Anterior cingulate cortex (tissue), 58 donors: ENCODE measurements at places on chromosomes 4 and X.
A peak's percentile ranks its signal among the peaks of the same experiment; 100 is the strongest.

GRCh38 chr4:25696409-25696808, 40.8 kb downstream of the SLC34A2 start:
- no peak for DNase-seq

DNA sequence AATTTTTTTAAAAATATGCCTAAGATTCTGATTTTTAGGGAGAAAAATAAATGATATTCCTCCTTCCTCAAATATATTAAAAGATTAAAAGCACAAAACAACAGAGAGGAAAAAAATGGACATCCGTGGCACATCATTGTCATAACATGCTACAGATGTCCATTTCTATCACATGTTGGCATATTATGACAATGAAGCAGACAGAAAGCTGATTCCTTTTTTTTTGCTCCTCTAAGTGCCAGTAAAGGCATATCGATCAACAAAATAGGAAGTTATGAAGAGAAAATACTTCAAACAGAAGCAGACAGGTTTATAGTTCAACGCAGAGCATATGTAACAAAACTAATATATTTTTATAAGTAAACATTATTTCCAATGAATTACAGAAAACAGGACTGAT, 11.2 kb downstream of the KLHL8 start:
- DNase-seq, result no peak

- no peak for DNase-seq
Observed at GRCh38 chr4:107896158-107896645, 35.1 kb upstream of the CYP2U1 start.

DNA sequence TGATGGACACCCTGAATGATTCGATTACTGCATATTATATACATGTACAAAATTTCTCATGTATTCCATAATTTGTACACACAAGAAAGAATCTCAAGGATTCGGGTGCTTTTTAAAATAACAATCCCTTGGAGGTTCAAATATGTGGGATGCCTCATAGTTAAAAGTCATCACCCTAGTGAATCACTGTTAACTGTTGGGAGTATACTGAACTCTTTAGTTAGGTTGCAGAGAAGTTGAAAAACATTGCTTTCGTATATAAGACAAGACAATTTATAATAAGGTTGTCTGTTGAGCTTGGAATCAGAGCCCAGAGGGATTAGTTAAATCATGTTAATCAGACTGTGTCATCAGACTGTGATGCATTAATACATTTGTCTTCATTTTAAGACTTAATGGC, 15.6 kb downstream of the DCK start:
- no peak for DNase-seq

DNA sequence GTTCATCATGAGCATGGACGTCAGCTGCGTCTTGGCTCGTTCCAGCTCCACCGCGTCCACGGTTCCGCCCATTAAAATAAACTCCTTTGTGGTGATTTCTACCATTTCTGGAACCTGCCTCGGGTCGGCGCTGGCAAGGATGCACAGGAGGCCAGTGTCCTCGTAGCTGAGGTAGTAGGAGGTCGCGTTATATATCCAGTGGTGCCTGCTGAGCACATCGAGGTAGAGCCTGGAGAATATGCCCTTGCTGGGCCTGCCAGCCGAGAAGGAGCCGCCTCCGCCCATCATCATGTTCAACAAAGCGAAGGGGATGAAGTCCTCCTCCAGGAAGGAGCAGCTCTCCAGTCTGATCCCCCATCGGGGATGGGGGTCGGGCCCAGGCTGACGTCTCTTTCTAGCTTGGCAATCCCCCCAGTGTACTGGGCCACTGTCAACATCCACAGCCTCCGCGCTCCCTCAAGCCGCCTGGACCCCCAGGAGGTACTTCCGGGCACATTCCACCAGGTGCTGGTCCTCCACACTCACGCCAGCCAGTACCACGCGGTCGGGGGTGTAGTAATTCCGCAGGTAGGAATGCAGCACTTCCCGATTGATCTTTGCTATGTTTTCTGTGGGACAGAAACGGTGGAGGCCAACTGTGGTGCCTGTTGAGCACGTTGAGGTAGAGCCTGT, 120.9 kb upstream of the GRID2 start:
- no peak for DNase-seq

- DNase-seq, result no peak
Observed at GRCh38 chrX:17670874-17671273, 66.4 kb upstream of the SCML1 start.

- no peak for DNase-seq
Observed at GRCh38 chrX:44036336-44036735, 63.1 kb upstream of the NDP start.

GRCh38 chr4:99447079-99447478, 11.9 kb upstream of the ADH7 start:
- DNase-seq, result no peak

GRCh38 chrX:65587616-65588526, 53.3 kb upstream of the LAS1L start:
- DNase-seq, result peak; percentile 9

- DNase-seq, result no peak
Observed at GRCh38 chr4:100517864-100518341, at the start of gene EMCN. Gene EMCN, minus strand, starts transcription at chr4:100518022. Its CDS starts 108 bp downstream, at chr4:100517914.

- DNase-seq, result no peak
Observed at GRCh38 chr4:109078724-109079123, 223.7 kb downstream of the COL25A1 start.

GRCh38 chr4:83108101-83108861, 6.2 kb downstream of the PLAC8 start:
- DNase-seq, result no peak

GRCh38 chr4:185656467-185656931, 121.2 kb upstream of the PDLIM3 start:
- DNase-seq, result peak; percentile 42

DNA sequence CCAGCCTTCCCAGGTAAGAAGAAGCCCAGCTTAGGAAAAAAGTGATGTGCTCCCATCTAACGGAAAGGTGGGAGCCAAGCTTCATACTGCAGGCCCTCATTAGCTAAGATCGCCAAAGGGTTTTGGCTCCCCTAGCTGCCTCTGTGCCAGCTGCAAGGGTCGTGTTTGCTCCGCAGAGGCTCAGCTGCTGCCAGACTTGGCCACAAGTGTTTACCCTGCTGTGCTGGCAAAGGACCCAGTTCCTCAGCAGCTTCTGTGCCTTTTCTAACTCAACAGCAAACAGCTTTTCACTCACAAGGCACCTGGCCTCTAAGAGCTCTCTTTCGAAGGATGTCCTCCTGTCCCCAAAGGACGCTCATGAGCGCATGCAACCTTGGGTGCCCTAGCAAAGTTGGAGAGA, 12.2 kb upstream of the VMA21 start:
- DNase-seq, result no peak

GRCh38 chrX:27746516-27746915, 61.3 kb upstream of the MAGEB10 start:
- DNase-seq, result no peak

DNA sequence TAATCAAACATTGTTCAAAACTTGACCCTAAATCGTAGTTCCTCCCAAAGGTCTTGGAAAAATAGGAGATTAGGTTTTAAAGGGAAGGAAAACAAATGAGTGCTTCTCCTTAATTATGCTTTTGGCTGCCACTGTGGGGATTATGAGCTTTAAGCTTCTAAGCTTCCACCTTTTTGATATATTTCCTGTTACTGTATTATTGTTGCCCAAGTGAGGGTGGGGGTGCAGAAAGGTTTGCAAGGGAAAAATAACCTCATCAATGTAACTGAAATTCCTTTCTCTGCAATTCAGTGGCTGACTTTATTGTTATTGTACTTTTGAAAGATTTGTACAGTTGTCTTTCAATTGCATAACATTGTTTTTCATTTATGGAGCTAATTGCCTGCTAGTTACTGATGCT, 285.1 kb downstream of the FRMPD4 start:
- no peak for DNase-seq

DNA sequence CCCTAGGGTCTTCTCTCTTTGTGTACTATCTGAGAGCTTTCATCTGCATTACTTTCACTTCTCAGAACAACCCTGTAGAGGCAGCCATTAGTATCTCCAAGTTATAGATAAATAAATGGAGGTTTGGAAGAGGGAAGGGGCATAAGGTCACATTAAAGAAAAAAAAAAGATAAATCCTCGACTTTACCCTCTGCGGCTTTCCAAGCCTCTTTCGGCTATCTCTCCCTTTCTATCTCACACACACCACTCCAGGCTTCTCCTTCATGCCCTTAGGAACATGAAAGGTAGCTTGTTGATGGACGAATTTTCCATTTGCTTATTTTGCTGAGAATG, 660 bp upstream of the ARHGEF9 start:
- no peak for DNase-seq

- no peak for DNase-seq
Observed at GRCh38 chr4:37828843-37829242, 2.4 kb downstream of the PGM2 start.

- no peak for DNase-seq
Observed at GRCh38 chr4:58871509-58871908, 1761.3 kb upstream of the IGFBP7 start.

- DNase-seq, result no peak
Observed at GRCh38 chr4:113317523-113317922, 268.1 kb downstream of the ANK2 start.

GRCh38 chrX:44244008-44244407, 99.5 kb downstream of the EFHC2 start:
- no peak for DNase-seq

DNA sequence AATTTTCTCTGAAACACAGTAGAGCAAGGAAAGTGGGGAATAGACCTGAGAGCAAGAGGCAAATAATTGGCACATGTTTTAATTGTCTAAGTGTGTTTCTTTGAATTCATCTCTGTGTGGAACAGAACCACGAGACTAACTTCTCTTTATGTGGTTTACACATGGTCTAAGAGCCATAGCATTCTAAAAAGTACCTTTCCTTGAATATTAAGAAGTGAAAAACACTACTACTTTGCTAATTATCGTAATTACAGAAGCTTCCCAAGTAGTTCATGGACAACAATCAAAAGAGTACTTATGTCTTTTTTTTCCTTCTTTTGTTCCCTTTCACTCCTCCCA, 2.9 kb upstream of the CYBB start:
- DNase-seq, result no peak

- DNase-seq, result no peak
Observed at GRCh38 chrX:105282077-105282476, 61.6 kb upstream of the TEX13A start.

- no peak for DNase-seq
Observed at GRCh38 chr4:70614184-70614555, 14.4 kb upstream of the ENAM start.

- no peak for DNase-seq
Observed at GRCh38 chrX:100647739-100648138, 3.7 kb downstream of the SRPX2 start.

DNA sequence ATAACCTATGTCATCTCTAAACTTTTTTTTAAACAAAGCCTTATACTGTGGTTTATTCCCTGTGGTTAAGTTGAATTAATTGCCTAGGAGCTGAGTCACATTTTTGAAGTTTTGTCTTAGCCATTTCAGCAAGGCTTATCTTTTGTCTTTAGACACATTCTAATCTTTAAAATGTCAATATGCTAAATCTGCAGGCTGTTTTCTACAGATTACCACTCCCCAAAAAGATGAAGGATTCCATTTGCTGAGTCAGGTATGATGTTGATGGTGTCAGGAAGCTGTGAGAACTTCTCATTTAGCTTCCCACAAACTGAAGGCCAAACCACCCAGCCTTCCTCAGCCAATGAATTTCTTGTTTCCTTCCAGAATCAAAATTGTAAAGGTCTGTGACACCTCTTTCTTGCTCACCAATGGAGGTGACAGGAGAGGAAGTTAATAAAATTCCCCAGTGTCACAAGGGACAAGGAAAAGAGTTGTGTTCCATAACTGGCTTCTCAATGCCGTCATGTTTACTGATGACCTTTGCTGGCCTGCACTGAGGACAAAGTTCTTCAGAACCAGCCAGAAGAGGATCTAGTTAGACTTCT, 3.7 kb upstream of the CXCL6 start:
- DNase-seq, result no peak

GRCh38 chr4:156523991-156524390, 447.6 kb downstream of the PDGFC start:
- no peak for DNase-seq

DNA sequence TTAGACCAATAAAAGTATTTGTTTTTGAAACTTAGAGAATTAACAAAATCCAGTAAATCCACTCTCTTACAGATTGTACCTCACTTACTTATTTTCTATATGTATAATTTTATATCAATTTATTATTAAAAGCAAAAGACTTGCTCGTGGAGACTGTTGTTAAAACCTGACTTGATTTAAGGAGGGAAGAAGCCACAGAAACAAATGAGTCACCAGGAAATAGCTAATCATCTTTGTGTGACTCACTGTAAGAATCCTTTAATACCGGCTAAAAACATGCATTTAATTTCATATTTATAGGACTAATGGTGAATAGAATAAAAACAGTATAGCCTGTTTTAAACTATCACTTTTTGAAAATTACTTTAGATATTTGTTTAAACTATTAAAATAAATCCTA, 29.9 kb upstream of the UBE2NL start:
- DNase-seq, result no peak

DNA sequence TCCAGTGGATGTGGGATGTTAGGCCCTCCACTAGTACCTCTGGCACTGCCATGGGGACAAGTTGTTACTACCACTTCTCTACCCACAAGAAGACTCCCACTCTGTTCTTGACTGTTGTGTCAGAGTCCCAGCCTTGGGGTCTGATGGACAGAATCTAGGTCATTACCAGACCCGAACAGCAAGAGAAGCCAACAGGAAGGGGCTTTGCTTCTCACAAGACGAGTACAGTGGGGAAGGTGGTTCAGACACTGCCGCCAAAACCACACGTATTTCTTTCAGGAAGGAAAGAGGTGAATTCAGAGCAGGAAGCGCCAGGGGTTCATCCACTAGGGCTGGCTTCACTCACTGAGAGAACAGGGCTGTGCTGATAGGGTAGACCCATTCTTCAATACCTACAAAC, 161.3 kb upstream of the KIT start:
- DNase-seq, result no peak

DNA sequence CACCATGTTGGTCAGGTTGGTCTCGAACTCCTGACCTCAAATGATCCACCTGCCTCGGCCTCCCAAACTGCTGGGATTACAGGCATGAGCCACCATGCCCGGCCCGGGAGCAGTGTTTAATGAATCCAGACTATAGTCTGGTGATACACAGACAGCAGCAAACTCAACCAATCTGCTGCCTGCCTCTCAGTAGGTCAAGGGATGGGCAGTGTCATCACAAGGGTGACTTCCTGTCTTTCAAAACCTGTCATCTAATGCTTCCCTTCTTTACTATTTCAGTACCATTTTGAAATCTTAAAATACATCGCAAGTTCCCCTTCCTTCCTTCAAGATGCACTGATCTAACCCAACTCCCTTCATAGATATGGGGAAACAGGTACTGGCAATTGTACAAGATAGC, 8.4 kb downstream of the RPL39 start:
- DNase-seq, result no peak
